T-helper 2 cell treated with Interferon-gamma antibody and Interleukin-4, amounts not matched to agents 100 ng/mL and 5 ng/mL, for 36 hours (primary cell): ENCODE measurements at places on chromosomes 1 and 21. TPM values are rescaled to one million over a fixed set of nuclear protein-coding genes. Genes with fewer than 3 reads are reported as not detected.

The SHE gene
- total RNA-seq: not detected in 2 replicates

The FMO3 gene
- total RNA-seq: not detected in 2 replicates

The CRYBG2 gene
- 1.1 and 1.2 TPM in 2 replicates for total RNA-seq

The CALML6 gene
- total RNA-seq: 0.11 and 0.48 TPM in 2 replicates

The ATP1A2 gene
- not detected in 2 replicates for total RNA-seq

The UMODL1 gene
- total RNA-seq: 0.09 TPM in 2 replicates

The POGZ gene
- 87.3 and 89.7 TPM in 2 replicates for total RNA-seq

The OR14K1 gene
- total RNA-seq: not detected in 2 replicates

The KCNT2 gene
- not detected in 2 replicates for total RNA-seq

The SLC30A2 gene
- total RNA-seq: not detected in 2 replicates

The GBP7 gene
- total RNA-seq: not detected in 2 replicates

The PACC1 gene
- total RNA-seq: 14.3 and 15.6 TPM in 2 replicates

The CYP2J2 gene
- 1.0 and 1.1 TPM in 2 replicates for total RNA-seq

The CFH gene
- 2.0 and 2.8 TPM in 2 replicates for total RNA-seq

The KCNA3 gene
- 56.0 and 57.4 TPM in 2 replicates for total RNA-seq

The MARK1 gene
- total RNA-seq: not detected in 2 replicates

The UQCRHL gene
- 1.4 and 1.9 TPM in 2 replicates for total RNA-seq

The TSPEAR gene
- total RNA-seq: not detected in 2 replicates

The VWA5B1 gene
- total RNA-seq: not detected in 2 replicates
